ENCODE measurements at places on chromosomes 2 and 18.

DNA sequence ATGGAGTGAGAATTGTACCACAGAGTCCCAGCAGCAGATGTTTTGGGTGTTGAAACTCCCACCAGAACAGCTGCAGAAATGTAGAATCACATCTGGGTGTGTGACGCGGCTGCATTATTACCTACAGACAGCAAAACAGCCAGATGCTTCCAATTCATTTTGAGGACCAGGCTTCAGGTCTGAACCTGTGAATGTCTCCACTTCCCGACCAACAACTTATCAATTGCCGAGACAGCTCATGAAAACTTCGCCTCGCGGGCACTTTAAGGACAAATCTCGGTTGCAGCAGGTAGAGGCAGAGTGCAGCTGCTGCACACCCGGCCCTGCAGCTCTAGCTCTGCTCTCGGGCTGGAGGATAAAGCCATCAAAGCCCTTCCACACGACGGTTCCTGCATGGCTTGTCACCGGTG is 202.0 kb downstream of the HRH4 start:
- no peak overlapping the region for H3K27ac ChIP-seq
- peaks cover 3% of the 10 kb centered on the region for H3K4me1 ChIP-seq
- H3K4me3 ChIP-seq, result no peak overlapping the region
- DNase-seq, result no peak

DNA sequence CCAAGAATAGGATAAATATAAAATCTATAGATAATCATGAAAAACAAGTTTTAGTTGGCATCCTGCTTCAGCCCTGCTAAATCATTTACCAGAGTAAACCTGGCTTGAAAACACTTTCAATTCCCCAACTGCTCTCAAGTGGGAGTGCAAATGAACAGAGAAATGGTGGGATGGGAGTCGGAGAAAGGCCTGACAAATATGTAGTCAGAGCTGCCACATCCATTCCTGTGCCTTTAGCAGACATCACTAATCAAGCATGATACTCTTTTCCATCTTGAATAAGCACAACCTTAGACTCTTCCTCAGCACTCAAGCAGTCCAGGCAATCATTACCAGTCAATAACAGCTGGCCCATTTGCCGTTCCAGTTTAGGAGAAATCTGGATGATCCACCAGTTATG is 101.3 kb downstream of the ANKRD44 start:
- no peak for DNase-seq
- peak overlapping the region; percentile 50 for H3K27ac ChIP-seq
- peaks cover 92% of the 10 kb centered on the region for H3K4me1 ChIP-seq

DNA sequence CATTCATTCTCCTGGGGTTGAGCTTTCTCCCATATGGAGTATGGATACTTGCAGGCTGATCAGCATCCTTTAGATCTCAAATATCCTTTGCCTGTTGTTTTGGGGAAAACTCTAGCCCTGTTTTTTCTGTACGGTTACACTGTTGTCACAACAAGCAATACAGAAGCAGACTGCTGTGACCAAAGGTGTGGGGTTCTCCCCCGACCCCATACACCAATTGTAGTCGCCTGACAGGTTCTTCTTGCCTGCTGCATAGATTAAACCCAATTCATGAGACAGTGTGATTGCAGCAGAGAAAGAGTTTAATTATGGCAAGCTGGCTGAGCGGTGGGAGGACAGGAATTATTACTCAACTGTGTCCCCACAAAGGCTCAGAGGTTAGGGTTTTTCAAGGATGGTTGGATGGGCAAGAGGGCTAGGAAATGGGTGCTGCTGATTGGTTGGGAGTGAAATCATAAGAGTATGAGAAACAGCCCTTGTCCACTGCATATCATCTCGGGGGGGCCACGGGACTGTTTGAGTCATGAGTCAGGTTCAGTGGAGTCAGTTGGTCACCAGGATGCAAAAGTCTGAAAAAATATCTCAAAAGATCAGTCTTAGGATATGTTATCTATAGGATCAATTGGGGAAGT is 40.6 kb downstream of the ITGB1BP1 start:
- peaks cover 57% of the 10 kb centered on the region for H3K36me3 ChIP-seq
- no peak for DNase-seq

GRCh38 chr2:157830696-157831570 is 45.2 kb downstream of the ACVR1 start:
- peak overlapping the region; percentile 48 for H3K27ac ChIP-seq
- H3K36me3 ChIP-seq, result no peaks in the 10 kb centered on the region
- no peaks in the 10 kb centered on the region for H3K27me3 ChIP-seq
- peaks cover 14% of the 10 kb centered on the region for H3K4me1 ChIP-seq

DNA sequence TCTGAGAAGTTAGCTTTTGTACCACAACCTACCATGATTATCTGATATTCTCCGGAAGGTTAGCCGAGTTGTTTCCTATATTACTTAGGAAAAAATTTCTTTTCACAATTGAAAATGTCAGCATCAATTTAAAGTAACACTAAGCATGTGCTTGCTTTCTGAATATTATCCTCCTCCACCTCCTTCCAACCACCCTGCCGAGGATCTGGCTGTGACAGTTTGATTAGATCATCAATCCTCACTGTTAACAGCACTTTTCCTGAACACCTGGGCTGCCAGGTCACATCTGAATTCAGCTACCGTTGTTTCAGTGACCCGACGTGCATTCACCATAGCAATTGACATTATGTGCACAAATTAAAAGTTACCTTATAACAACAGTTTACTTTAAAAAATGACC is 207.0 kb downstream of the ZNF407 start:
- no peaks in the 10 kb centered on the region for H3K27me3 ChIP-seq
- H3K36me3 ChIP-seq, result no peaks in the 10 kb centered on the region
- DNase-seq, result peak; percentile 42
- no peak overlapping the region for H3K4me3 ChIP-seq
- H3K4me1 ChIP-seq, result no peaks in the 10 kb centered on the region
- no peak overlapping the region for H3K27ac ChIP-seq

- peaks cover 29% of the 10 kb centered on the region for H3K36me3 ChIP-seq
- H3K4me3 ChIP-seq, result no peak overlapping the region
- H3K4me1 ChIP-seq, result no peaks in the 10 kb centered on the region
- no peak overlapping the region for H3K27ac ChIP-seq
Measured at GRCh38 chr18:79693561-79694205, 14.1 kb downstream of the CTDP1 start.

DNA sequence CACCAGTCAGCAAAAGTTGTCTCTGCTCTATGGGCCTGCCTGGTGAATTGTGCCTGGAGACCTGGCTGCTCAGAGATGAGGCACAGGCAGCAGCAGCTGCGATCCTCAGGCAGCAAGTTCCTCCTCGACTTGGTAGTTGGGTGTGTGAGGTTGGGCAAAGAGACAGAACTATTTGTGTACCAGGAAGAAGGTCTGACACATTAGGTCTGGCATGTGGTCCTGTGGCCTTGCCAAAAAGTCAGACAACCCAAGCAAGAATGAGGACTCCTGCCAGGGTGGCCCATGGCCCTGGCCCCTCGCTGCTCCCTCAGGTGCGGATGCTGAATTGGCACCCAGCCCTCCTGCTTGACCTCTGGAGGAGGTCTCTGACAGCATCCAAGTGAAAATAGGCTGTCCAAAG is 192.7 kb downstream of the DYSF start:
- H3K4me1 ChIP-seq, result peaks cover 12% of the 10 kb centered on the region
- H3K36me3 ChIP-seq, result no peaks in the 10 kb centered on the region
- no peak overlapping the region for H3K27ac ChIP-seq
- peaks cover 3% of the 10 kb centered on the region for H3K27me3 ChIP-seq
- H3K4me3 ChIP-seq, result no peak overlapping the region
